ENCODE measurements at places on chromosomes 16 and 17.

DNA sequence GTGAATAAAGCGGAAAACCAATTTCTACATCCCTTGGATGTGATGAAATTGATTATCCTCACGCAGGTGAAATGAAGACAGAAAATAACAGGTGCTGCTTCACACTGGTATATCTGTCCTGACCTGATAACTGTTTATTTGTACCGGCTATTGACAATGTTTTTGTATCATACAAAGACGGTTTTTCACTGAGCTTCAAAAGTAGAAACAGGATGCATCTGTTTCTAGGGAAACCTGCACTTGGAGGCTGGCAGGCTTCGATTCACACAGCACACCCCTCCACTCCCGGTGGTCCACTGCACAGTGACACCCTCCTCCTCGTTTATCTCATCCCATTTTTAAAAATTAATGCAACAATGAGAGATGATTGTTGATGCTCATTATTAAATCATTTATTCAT lies 104.5 kb downstream of the CPPED1 start:
- DNase-seq = no peak

DNA sequence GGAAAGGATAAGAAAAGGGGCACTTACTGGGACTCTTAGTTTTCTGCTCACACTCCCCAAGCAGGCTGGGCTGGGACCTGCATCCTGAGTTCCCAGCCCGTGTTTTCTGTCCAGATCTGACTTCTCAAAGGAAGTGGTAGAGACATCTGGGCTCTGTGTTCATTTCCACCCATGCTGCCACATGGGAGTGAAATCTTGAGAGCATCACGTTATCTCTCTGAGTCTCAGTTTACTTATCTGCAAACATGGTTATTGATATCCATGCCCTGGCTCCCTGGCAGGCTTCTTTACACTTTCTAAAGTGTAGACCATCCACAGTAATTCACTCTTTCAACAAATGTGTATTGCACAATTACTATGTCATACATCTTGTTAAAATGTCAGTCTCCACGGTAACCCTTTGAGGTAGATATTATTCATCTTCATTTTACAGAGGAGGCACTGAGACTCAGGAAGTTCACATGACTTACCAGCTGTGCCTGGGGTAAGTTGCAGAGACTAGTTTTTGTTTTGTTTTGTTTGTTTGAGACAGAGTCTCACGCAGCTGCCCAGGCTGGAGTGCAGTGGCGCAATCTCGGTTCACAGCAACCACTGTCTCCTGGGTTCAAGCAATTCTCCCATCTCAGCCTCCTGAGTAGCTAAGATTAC lies 3.4 kb downstream of the ZNF688 start:
- no peak for DNase-seq

DNA sequence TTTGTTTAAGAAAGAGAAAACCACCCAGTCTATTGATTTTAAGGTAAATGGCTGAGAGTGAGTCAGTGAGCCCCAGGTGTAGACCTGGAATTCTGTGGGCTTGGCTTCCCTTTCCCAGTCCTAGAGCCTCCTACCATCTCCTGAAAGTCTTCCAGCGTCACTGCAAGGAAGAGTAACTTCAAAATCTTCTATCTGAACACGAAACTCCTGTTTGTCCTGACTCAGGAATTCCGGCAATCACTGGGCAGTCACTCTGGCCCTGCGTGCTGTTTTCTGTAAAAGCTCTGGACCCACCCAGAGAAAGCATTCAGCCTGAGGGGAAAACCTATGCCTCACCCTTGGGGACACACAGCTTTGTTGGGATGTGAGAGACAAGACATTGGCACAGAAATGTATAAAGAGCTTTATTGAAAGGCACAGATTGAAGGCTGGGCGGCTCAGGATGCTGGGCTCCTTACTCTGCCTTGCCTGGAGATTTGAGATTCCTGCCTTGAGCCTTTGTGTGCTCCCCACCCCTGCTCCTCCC lies 15.9 kb downstream of the MINK1 start:
- no peak for DNase-seq

- DNase-seq = no peak
These were observed 11.9 kb upstream of the MYO15B start for GRCh38 chr17:75575728-75576127.

- no peak for DNase-seq
These were observed 8.8 kb upstream of the FASN start for GRCh38 chr17:82106688-82107305.

DNA sequence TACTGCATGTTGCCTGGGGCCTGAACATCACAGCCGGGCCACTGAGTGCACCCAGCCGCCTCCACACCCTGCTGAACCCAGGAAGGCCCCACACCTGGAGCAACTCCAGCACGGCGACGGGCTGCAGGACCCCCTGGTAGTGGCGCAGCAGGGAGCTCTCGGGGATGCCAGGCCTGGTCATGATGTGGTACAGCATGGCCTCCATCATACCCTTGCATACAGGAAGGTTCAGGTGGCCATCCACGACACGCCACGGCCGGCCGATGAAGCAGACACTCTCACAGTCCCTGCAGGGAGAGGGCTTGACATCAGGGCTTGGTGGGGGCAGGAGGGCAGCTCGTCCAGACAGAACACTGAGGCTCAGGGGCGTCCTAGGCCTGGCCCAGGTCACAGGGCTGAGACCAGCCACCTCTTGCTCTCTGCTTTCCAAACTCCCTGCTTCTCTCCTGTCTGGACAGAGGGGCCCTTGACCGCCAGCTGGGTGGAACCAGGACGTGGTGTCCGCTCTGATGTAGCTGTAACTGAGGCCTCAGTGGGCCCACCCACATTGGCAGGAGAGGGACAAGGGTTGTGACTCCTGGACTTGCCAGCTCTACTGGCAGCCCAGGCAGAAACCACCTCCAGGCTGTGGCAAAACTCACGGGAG lies 60.3 kb downstream of the IL21R start:
- DNase-seq = no peak

Measured in iPS-NIHi11 (cell line).